ENCODE measurements at places on chromosomes 11 and 22. TPM values are rescaled to one million over a fixed set of nuclear protein-coding genes. Genes with fewer than 3 reads are reported as not detected.
A peak's percentile ranks its signal among the peaks of the same experiment; 100 is the strongest.

- DNase-seq = no peak
These were observed 1.9 kb upstream of the CYB5R3 start for GRCh38 chr22:42651134-42651533.

- DNase-seq = no peak
These were observed 9.0 kb upstream of the MARK2 start for GRCh38 chr11:63829823-63830489.

Gene CHST1
- 1.4 TPM for total RNA-seq

Gene LRFN4
- total RNA-seq = 46.3 TPM

- no peak for DNase-seq
These were observed 9.7 kb downstream of the OR5AN1 start for GRCh38 chr11:59368238-59369022.

Gene CLTCL1
- 4.6 TPM for total RNA-seq

Gene SMCO4
- total RNA-seq = 74.8 TPM

- DNase-seq = no peak
These were observed 4.2 kb downstream of the CHORDC1 start for GRCh38 chr11:90218606-90219005.

GRCh38 chr11:76166314-76166713 is 40.0 kb downstream of the WNT11 start:
- DNase-seq = no peak

GRCh38 chr11:32899438-32899837 is 6.8 kb downstream of the QSER1 start:
- DNase-seq = no peak

Gene DPP3
- total RNA-seq = 91.4 TPM

- DNase-seq = no peak
These were observed 6.7 kb downstream of the DDI1 start for GRCh38 chr11:104043142-104043541.

DNA sequence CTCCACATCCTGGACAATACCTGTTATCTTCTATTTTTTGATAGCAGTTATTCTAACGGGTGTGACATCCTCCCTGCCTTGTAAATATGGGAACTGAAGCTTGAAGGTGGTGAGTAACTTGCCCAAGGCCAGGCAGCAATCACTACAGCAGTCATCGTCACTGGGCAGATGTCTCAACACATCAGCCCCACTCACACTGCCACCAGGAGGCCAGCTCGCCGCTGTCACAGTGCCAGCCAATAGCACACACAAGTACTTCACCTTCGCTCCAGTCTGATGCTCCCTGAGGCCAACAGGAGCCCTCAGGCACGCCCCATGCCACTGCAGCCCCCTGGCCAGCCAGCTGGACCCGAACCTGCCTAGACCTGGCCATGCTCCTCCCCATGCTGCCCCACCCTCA is 4.9 kb upstream of the TTLL1 start:
- DNase-seq = peak; percentile 62

Gene OR8H2
- not detected for total RNA-seq

GRCh38 chr11:88398372-88398771 is 60.8 kb upstream of the CTSC start:
- DNase-seq = no peak

Gene SLC25A1
- total RNA-seq = 194 TPM

Gene MS4A8
- total RNA-seq = 51.0 TPM

GRCh38 chr22:22691055-22691454 is 46.6 kb downstream of the GGTLC2 start:
- DNase-seq = no peak

DNA sequence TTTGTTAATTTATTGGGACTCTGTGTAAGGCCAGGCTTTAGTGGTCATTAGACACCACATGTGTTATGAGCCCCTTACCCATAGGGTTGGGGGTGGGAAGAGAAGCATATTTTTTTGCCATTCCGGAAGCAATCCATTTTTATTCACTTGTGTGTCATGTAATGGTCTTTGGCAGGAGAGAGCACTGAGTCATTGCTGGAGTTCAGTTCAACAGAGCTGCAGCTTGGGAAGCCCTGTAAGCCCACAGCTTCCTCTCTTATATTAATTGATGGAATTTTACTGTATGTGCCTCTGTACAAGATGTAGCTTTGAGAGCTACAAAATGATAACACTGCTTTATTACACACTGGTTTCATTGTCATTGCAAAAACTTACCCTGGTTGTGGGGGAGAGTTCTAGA is 177.3 kb upstream of the SORL1-AS1 start:
- DNase-seq = no peak

Gene TMEM25
- 9.3 TPM for total RNA-seq

Gene RAG2
- not detected for total RNA-seq
